Karpas-422 (cell line): ENCODE measurements at places on chromosomes 1 and 21. TPM values are rescaled to one million over a fixed set of nuclear protein-coding genes. Genes with fewer than 3 reads are reported as not detected.
A peak's percentile ranks its signal among the peaks of the same experiment; 100 is the strongest.

KRTAP13-4 gene
- total RNA-seq = not detected in 2 replicates

C1orf167 gene
- total RNA-seq = not detected in 2 replicates

MAPKAPK2 gene
- 19.8 and 25.1 TPM in 2 replicates for total RNA-seq

- no peaks in the 10 kb centered on the region for H3K27me3 ChIP-seq
- H3K27ac ChIP-seq = no peak overlapping the region
- H3K4me3 ChIP-seq = no peak overlapping the region
- DNase-seq = no peak
Measured at GRCh38 chr1:218380125-218380977, 35.2 kb downstream of the TGFB2 start.

GRCh38 chr1:115655916-115656315 is 14.1 kb downstream of the VANGL1 start:
- H3K36me3 ChIP-seq = no peaks in the 10 kb centered on the region
- no peaks in the 10 kb centered on the region for H3K27me3 ChIP-seq
- no peak for DNase-seq
- H3K4me3 ChIP-seq = no peak overlapping the region

DNA sequence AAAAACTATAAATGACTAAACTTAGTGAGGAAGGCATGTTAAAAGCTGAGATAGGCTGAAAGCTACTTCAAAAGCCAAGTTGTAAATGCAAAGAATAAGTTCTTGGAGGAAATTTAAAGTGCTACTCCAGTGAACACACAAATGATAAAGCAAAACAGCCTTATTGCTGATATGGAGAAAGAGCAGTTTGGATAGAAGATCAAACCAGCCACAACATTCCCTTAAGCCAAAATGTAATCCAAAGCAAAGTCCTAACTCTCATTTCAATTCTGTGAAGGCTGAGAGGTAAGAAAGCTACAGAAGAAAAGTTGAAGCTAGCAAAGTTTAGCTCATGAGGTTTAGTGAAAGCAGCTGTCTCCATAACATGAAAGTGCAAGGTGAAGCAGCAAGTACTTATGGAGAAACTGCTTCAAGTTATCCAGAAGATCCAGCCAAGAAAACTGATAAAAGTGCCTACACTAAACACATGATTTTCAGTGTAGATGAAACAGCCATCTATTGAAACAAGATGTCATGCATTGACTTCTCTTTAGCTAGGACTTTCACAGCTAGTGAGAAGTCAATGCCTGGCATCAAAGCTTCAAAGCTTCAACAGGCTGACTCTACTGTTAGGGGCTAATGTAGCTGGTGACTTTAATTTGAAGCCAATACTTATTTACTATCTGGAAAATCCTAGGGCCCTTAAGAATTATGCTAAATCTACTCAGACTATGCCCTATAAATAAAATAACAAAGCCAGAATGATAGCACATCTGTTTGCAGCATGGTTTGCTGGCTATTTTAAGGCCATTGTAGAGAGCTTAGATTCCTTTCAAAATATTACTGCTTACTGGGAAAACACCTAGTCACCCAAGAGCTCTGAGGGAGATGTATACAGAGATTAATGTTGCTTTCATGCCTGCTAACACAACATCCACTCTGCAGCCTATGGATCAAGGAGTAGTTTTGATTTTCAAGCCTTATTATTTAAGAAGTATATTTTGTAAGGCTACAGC is 188.6 kb downstream of the EIF4G3 start:
- H3K27ac ChIP-seq = no peak overlapping the region
- H3K4me1 ChIP-seq = peaks cover 13% of the 10 kb centered on the region
- peaks cover 3% of the 10 kb centered on the region; the same call in 1 of the 2 replicates for H3K36me3 ChIP-seq

DNA sequence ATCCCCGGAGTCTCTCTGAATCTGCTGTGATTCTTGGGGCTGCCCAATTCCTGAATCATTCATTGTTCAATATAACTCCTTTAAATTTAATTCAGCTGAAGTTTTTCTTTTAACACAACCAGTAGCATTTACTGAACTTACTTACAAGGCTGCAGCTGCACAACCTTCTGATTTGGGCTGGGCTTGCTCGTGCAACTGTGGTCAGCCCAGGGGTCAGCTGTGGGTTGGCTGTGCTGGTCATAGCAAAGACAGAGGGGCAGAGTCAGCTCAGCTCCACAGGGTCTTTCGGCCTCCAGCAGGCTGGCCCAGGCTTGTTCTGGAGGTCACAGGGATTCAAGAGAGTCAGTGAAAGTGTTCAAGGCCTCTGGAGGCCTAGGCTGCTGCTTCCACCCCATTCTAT is 186.1 kb downstream of the MATN1 start:
- H3K36me3 ChIP-seq = no peaks in the 10 kb centered on the region
- H3K4me1 ChIP-seq = peaks cover 19% of the 10 kb centered on the region
- no peak for DNase-seq
- H3K4me3 ChIP-seq = no peak overlapping the region

DNA sequence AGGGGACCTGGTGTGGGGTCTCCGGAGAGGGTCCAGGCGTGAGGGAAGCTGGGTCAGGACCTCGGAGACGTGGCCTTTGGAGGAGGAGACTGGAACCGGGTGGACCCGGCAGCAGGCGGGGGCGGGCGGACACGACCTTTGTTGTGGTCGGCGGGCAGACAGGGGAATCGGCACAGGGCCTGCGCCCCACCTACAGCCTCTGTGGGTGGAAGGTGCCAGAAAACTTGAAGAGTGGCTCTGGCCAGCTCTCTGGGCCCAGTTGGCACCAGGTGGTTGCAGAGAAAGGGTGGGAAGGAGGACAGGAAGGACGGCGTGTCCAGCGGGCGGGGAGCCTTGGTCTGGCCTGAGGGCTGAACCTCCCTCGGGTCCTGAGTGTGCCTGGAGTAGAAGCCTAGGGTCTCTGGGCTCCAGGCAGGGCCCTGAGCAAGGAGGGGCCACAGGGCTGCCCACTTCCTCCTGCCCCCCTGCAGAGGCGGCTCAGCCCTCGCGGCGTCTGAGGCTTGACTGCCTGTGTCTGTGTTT is 7.7 kb upstream of the TTLL10 start:
- H3K27me3 ChIP-seq = no peaks in the 10 kb centered on the region
- no peak for DNase-seq
- no peak overlapping the region for H3K4me3 ChIP-seq
- no peaks in the 10 kb centered on the region for H3K36me3 ChIP-seq
- H3K4me1 ChIP-seq = peaks cover 7% of the 10 kb centered on the region

DNA sequence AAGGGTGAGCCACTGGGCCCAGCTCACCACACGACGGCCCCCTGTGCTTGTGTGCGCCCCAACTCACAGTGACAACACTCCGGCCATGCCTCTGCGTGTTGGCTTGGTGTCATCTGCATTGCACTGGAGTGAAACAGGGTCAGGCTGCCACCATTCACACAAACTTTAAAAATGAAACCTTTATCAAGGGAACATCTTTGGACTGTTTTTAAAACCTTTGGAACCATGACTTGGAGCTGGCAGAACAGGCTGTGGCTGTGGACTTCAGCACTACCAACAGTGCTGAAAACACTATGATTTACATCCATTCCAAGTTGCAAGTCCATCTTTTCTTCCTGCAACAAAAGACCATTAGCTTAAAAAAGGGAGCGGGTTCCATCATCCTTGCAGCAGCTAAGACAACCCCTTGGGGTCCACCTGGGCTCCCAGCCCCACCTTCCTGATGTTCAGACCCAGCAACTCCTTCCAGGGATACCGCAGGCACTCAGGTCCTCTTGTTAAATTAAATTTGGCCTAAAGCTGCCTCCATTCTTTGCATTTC is 25.6 kb downstream of the POFUT2 start:
- H3K4me3 ChIP-seq = no peak overlapping the region
- no peaks in the 10 kb centered on the region for H3K27me3 ChIP-seq
- no peak overlapping the region for H3K27ac ChIP-seq
- DNase-seq = no peak

GRCh38 chr1:164563721-164564360 is 4.9 kb downstream of the PBX1 start:
- no peak for DNase-seq
- no peak overlapping the region for H3K27ac ChIP-seq
- H3K36me3 ChIP-seq = no peaks in the 10 kb centered on the region
- no peaks in the 10 kb centered on the region for H3K27me3 ChIP-seq
- peaks cover 9% of the 10 kb centered on the region for H3K4me1 ChIP-seq

- peaks cover 7% of the 10 kb centered on the region; the same call in 1 of the 2 replicates for H3K4me1 ChIP-seq
- no peak overlapping the region for H3K27ac ChIP-seq
- no peak overlapping the region for H3K4me3 ChIP-seq
- DNase-seq = no peak
Measured at GRCh38 chr1:67004176-67004575, 49.8 kb downstream of the SLC35D1 start.

- H3K36me3 ChIP-seq = no peaks in the 10 kb centered on the region
- no peak for DNase-seq
- H3K27me3 ChIP-seq = no peaks in the 10 kb centered on the region
- no peak overlapping the region for H3K27ac ChIP-seq
- H3K4me3 ChIP-seq = no peak overlapping the region
- H3K4me1 ChIP-seq = no peaks in the 10 kb centered on the region
Measured at GRCh38 chr1:36355811-36356210, 29.9 kb downstream of the STK40 start.

DNA sequence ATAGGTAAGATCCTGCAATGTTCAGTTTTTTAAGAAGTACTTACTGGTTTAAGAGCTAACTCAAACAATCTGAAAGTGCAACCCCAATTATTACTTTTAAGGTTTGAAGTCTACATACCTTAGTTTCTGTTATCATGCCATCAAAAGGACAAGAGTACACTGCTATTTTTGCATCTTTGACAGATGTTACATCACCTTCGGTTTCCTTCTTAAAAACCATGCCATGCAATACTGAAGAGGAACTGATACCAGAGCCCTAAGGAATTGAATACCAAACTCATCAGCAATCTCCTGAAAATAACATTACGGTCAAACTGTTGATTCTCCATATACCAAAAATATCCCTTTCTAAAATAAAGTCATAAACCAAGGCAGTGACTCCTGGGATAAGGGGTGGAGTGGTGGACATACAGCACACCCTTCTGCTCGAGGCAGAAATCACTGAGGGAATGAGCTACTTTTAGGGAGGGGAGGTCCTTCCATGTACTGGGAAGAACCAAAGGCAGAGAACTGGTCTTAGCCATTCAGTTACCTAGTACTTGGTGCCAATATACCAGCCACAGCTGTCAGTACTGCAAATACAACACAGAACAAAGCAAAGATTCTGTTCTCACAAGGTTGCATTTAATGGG is 8.5 kb downstream of the CCT8 start:
- no peak overlapping the region for H3K4me3 ChIP-seq
- peak overlapping the region; percentile 38; the same call in 1 of the 2 replicates for H3K27ac ChIP-seq
- H3K27me3 ChIP-seq = no peaks in the 10 kb centered on the region
- peaks cover 6% of the 10 kb centered on the region for H3K4me1 ChIP-seq

DNA sequence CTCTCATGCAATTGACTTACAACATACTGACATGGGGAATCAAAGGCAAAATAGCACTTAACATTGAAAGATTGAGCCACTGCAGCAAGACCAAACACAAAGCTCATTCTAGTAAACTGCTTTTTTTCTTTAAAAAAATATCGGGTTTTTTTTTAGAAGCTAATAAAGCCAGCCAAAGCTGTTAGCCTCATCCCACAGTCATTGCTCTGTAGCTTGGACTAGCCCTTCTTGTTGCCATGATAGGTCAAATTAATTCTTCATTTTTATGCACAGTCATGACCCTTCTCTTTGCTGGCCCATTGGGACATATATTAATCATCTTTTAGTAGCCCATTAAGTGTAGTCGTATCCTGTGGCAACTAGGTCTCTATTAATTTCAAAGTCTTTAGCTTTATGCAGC is 231.3 kb downstream of the ADGRL2 start:
- H3K27me3 ChIP-seq = no peaks in the 10 kb centered on the region
- DNase-seq = no peak
- no peaks in the 10 kb centered on the region for H3K4me1 ChIP-seq
- H3K36me3 ChIP-seq = no peaks in the 10 kb centered on the region
- no peak overlapping the region for H3K27ac ChIP-seq

- no peak overlapping the region for H3K4me3 ChIP-seq
- no peak overlapping the region for H3K27ac ChIP-seq
- H3K36me3 ChIP-seq = no peaks in the 10 kb centered on the region
- H3K4me1 ChIP-seq = peaks cover 8% of the 10 kb centered on the region
Measured at GRCh38 chr1:49102752-49103151, 326.1 kb upstream of the BEND5 start.
